Neural progenitor cell (in vitro differentiated cells): ENCODE measurements at places on chromosomes 3 and 15. TPM values are rescaled to one million over a fixed set of nuclear protein-coding genes. Genes with fewer than 3 reads are reported as not detected.

- DNase-seq = peak; percentile 92
- no peaks in the 10 kb centered on the region for H3K4me1 ChIP-seq
- no peak overlapping the region for H3K4me3 ChIP-seq
- no peaks in the 10 kb centered on the region for H3K27me3 ChIP-seq
- H3K36me3 ChIP-seq = no peaks in the 10 kb centered on the region
Observed at GRCh38 chr3:68972358-68972979, 40.1 kb upstream of the TAFA4 start.

GRCh38 chr3:195788711-195789581, 22.8 kb downstream of the MUC4 start:
- no peaks in the 10 kb centered on the region for H3K36me3 ChIP-seq
- H3K27me3 ChIP-seq = no peaks in the 10 kb centered on the region
- no peak for DNase-seq
- no peaks in the 10 kb centered on the region for H3K4me1 ChIP-seq
- H3K4me3 ChIP-seq = no peak overlapping the region

GRCh38 chr3:172129850-172130716, 90.7 kb downstream of the FNDC3B start:
- no peaks in the 10 kb centered on the region for H3K36me3 ChIP-seq
- no peaks in the 10 kb centered on the region for H3K27me3 ChIP-seq
- H3K4me1 ChIP-seq = peaks cover 11% of the 10 kb centered on the region
- DNase-seq = no peak
- no peak overlapping the region for H3K27ac ChIP-seq
- no peak overlapping the region for H3K4me3 ChIP-seq

GRCh38 chr15:92023965-92024364, 170.5 kb downstream of the SLCO3A1 start:
- H3K36me3 ChIP-seq = no peaks in the 10 kb centered on the region
- no peak for DNase-seq
- no peaks in the 10 kb centered on the region for H3K27me3 ChIP-seq
- peaks cover 9% of the 10 kb centered on the region for H3K4me1 ChIP-seq
- no peak overlapping the region for H3K27ac ChIP-seq

- H3K27ac ChIP-seq = no peak overlapping the region
- no peak overlapping the region for H3K4me3 ChIP-seq
- no peak for DNase-seq
- no peaks in the 10 kb centered on the region for H3K36me3 ChIP-seq
- no peaks in the 10 kb centered on the region for H3K4me1 ChIP-seq
Observed at GRCh38 chr3:47245271-47245670, 37.3 kb downstream of the KIF9 start.

- H3K27ac ChIP-seq = no peak overlapping the region
- no peak for DNase-seq
- peaks cover 7% of the 10 kb centered on the region for H3K4me1 ChIP-seq
- H3K4me3 ChIP-seq = no peak overlapping the region
Observed at GRCh38 chr3:183818041-183818620, 7.2 kb downstream of the MAP6D1 start.

GRCh38 chr3:168289471-168290008, 193.8 kb upstream of the GOLIM4 start:
- H3K4me3 ChIP-seq = no peak overlapping the region
- no peaks in the 10 kb centered on the region for H3K27me3 ChIP-seq
- peaks cover 20% of the 10 kb centered on the region for H3K4me1 ChIP-seq
- no peak for DNase-seq
- no peak overlapping the region for H3K27ac ChIP-seq

- H3K27ac ChIP-seq = no peak overlapping the region
- H3K36me3 ChIP-seq = no peaks in the 10 kb centered on the region
- DNase-seq = no peak
Observed at GRCh38 chr3:35737934-35738706, 98.8 kb downstream of the ARPP21 start.

DNA sequence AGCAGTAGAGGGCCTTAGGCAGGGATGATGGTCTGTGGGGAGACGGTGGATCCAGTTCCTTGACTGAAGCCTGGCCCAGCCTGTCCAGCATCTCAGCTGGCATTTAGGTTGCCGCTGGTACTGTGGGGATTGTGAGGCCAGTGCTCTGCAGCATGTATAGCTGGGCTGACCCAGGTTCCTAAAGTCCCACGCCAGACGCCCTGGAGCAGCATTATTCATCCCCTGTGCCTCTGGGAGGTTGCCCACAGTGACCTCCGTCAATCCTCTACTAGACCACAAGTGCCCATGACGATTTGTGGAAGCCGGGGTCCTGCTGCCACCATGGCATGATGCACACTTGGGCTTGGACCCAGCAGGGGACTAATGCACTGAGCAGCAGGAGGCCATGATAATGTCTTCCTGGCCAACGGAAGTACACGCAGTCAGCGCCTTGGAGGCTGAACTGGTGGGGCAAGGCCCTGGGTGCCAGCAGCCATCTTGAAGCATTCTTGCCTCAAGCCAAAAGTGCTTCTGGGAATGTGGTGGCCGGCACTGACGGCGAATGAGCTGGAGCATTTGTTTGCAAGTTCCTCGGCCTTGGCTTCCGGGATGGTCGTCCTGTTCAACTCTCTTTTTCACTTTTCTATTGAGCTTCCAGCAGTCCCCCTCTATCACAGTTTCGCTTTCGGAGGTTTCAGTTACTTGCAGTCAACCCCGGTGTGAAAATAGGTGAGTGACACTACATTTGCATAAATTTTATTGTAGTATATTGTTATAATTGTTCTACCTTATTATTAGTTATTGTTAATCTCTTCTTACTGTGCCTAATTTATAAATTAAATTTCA, 949.4 kb downstream of the ROBO1 start:
- H3K36me3 ChIP-seq = no peaks in the 10 kb centered on the region
- no peak for DNase-seq
- H3K27ac ChIP-seq = no peak overlapping the region
- no peak overlapping the region for H3K4me3 ChIP-seq
- H3K27me3 ChIP-seq = no peaks in the 10 kb centered on the region

DNA sequence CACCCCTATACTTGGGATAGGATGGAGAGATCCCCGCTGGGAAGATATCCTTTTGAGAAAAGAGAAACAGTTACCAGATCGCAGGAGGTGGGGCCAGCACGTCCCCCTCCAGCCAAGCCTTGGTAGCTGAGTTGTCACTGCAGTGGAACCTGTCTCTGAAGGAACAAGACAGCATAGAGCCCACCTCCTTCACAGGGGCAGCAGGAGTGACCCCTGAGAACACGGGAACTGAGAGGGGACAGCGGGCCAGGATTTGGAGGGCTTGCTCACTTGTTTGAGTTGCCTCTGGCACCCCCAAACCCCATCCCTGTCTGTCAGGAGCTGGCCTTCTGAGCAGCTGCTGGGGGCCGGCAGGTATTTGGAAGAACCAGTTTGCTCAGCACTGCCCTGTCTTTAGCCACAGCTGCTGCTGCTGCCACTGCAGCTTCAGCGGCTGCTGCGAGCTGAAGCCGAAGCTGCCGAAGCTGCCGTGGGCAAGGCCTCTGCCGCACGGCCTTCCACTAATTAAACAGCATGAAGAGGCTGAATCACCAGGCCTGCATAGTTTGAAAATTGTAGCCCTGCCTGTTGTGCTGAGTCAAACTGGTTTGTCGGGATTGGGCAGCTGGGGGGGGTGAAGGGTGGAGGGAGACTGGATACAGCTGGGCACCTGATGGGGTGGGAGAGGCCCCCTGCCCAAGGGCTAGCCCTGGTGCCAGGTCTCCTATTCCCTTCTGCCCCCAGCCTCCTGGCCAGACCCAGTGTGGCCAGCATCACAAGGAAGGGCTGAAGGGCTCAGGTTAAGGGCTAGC, 4.0 kb downstream of the EPHB3 start:
- H3K4me3 ChIP-seq = no peak overlapping the region
- H3K36me3 ChIP-seq = no peaks in the 10 kb centered on the region
- H3K4me1 ChIP-seq = peaks cover 60% of the 10 kb centered on the region
- H3K27me3 ChIP-seq = peaks cover 96% of the 10 kb centered on the region
- no peak overlapping the region for H3K27ac ChIP-seq

- no peak for DNase-seq
- H3K36me3 ChIP-seq = no peaks in the 10 kb centered on the region
- H3K4me3 ChIP-seq = no peak overlapping the region
- no peak overlapping the region for H3K27ac ChIP-seq
Observed at GRCh38 chr3:96960661-96961330, 146.4 kb downstream of the EPHA6 start.

DNA sequence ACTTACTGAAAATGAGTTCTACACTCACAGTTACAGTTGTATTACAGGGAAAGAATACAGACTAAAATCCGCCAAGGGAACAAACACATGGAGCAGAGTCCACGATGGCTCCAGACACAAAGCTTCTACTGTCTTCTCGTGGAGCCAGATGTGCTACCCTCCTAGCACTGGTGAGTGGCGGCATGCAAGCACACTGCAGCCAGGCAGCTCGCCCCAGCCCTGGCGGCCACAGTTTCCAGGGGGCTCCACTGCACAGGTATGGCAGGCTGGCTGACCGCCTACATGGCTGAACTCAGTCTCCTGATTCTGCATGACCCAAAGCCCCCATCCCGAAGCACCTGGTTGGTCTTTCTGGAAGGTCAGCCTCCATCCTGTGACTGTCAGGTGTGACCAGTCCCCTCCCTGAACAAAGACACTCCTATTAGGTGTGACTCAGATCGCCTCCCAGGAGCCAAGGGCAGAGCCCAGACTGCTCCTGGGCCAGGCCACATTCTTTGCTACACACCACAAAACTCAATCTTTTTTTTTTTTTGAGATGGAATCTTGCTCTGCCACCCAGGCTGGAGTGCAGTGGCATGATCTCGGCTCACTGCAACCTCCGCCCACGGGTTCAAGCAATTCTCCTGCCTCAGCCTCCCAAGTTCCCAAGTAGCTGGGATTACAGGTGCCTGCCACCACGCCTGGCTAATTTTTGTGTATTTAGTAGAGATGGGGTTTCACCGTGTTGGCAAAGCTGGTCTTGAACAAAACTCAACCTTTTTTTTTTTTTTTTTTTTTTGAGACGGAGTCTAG, 51.5 kb downstream of the CFAP92 start:
- no peaks in the 10 kb centered on the region for H3K27me3 ChIP-seq
- no peaks in the 10 kb centered on the region for H3K36me3 ChIP-seq
- no peaks in the 10 kb centered on the region for H3K4me1 ChIP-seq
- no peak for DNase-seq

DNA sequence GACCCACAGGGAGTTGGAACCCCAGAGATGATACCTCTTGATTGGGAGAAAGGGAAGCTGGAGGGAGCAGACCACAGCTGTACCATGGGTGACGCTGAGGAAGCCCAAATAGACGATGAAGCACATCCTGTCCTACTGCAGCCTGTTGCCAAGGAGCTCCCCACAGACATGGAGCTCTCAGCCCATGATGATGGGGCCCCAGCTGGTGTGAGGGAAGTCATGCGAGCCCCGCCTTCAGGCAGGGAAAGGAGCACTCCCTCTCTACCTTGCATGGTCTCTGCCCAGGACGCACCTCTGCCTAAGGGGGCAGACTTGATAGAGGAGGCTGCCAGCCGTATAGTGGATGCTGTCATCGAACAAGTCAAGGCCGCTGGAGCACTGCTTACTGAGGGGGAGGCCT, 201.1 kb downstream of the AKAP13 start:
- no peak overlapping the region for H3K27ac ChIP-seq
- no peak for DNase-seq
- H3K27me3 ChIP-seq = no peaks in the 10 kb centered on the region
- H3K4me3 ChIP-seq = no peak overlapping the region
- no peaks in the 10 kb centered on the region for H3K36me3 ChIP-seq

DNA sequence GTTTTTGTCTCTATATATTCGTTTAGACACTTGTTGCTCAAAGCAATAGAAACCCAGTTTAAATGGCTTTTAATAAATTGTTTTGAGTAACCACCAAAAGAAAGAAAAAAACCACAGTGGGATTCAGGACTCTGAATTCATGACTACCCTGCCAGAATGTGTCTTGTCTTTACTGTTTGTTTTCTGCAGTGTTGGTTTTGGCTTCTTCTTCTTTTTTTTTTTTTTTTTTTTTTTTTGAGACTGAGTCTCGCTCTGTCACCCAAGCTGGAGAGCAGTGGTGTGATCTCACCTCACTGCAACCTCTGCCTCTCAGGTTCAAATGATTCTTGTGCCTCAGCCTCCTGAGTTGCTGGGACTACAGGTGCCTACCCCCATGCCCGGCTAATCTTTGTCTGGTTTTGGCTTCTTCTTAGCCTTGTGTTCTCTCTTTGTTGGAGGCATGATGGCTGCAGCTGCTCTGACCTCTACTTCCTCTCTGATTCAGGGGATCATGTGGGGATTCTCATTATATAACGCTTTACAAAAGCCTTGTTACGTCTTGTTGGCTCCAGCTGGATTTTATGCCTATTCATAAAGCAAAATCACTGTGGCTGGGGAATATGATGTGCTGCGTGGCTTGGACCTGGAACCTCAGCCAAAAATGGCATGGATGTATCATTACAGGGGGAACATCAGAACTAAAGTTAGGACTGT, 54.0 kb downstream of the PLS1 start:
- H3K4me1 ChIP-seq = peaks cover 5% of the 10 kb centered on the region
- H3K27ac ChIP-seq = no peak overlapping the region
- DNase-seq = no peak
- H3K27me3 ChIP-seq = no peaks in the 10 kb centered on the region
- H3K36me3 ChIP-seq = no peaks in the 10 kb centered on the region

DNA sequence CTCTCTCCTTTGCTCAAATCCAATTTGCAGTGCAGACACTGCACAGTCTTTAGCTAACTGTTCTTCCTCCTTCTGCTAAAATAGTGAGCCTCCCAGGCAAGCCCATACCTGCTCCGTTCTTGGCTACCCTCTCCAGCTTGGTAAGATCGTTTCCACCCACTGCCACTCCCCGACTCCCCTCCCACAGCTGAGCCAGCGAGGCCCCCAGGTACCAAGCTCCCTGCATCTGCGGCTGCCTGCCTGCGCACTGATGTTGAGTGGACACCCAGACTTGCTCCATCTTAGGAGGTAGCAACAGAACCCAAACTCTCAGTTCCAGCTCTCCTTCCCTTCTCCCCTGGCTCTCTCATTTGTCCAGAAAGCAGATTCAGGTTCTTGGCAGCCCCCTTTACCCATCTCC, 7.9 kb upstream of the TNK2 start:
- peaks cover 8% of the 10 kb centered on the region for H3K4me1 ChIP-seq
- H3K27me3 ChIP-seq = peaks cover 3% of the 10 kb centered on the region
- no peak overlapping the region for H3K27ac ChIP-seq
- no peak overlapping the region for H3K4me3 ChIP-seq

The BCHE gene
- total RNA-seq = 8.6 and 15.2 TPM in 2 replicates

The KBTBD13 gene
- total RNA-seq = not detected in 2 replicates

The ALDH1A2 gene
- 30.8 and 52.5 TPM in 2 replicates for total RNA-seq

The CYP8B1 gene
- total RNA-seq = not detected in 2 replicates

The GOLGA8N gene
- total RNA-seq = 0.09 and 0.26 TPM in 2 replicates

The LRTM1 gene
- total RNA-seq = not detected in 2 replicates

The RAD54L2 gene
- 30.5 and 31.7 TPM in 2 replicates for total RNA-seq

The PRR20G gene
- total RNA-seq = not detected in 2 replicates

The IL16 gene
- 0.09 TPM in 1 of 2 replicates, not detected in the other for total RNA-seq

The ADAMTS7 gene
- total RNA-seq = 19.2 and 56.6 TPM in 2 replicates

The GNAT1 gene
- 0.03 TPM in 1 of 2 replicates, not detected in the other for total RNA-seq

The GALK2 gene
- 19.0 and 30.1 TPM in 2 replicates for total RNA-seq

The CCR1 gene
- total RNA-seq = 0.19 TPM in 1 of 2 replicates, not detected in the other

The FOXB1 gene
- 7.3 and 9.6 TPM in 2 replicates for total RNA-seq
